ENCODE measurements at places on chromosomes 16 and 17. TPM values are rescaled to one million over a fixed set of nuclear protein-coding genes. Genes with fewer than 3 reads are reported as not detected.

The SLC25A10 gene
- total RNA-seq, result 33.5 TPM

The CHMP1A gene
- total RNA-seq, result 98.8 TPM

The TMEM208 gene
- 46.2 TPM for total RNA-seq

The LHX1 gene
- not detected for total RNA-seq

The CMTM1 gene
- total RNA-seq, result 17.9 TPM

The TRPV3 gene
- total RNA-seq, result 0.27 TPM

The RHBDL1 gene
- total RNA-seq, result 0.91 TPM

The SLC5A2 gene
- total RNA-seq, result not detected

The CHD9NB gene
- 0.68 TPM for total RNA-seq

The PIMREG gene
- 24.9 TPM for total RNA-seq

The RDM1 gene
- 7.2 TPM for total RNA-seq

The CMTR2 gene
- total RNA-seq, result 20.7 TPM

The BEAN1 gene
- not detected for total RNA-seq

The TEFM gene
- 17.7 TPM for total RNA-seq

The KCNJ12 gene
- not detected for total RNA-seq

The NPW gene
- 0.70 TPM for total RNA-seq

The MYH13 gene
- total RNA-seq, result not detected

The MARVELD3 gene
- not detected for total RNA-seq

The DNAAF8 gene
- 0.11 TPM for total RNA-seq

The PLA2G10 gene
- total RNA-seq, result not detected

The NPIPB8 gene
- total RNA-seq, result 1.6 TPM

The CCL7 gene
- not detected for total RNA-seq

The CD300A gene
- total RNA-seq, result 36.5 TPM

The TPSD1 gene
- total RNA-seq, result not detected

The SLC25A39 gene
- 110 TPM for total RNA-seq

The AOC3 gene
- total RNA-seq, result 0.70 TPM

The SLX1A gene
- total RNA-seq, result 102 TPM

The KRT25 gene
- not detected for total RNA-seq

The ASPHD1 gene
- not detected for total RNA-seq

The TBC1D3 gene
- total RNA-seq, result not detected

The WSCD1 gene
- total RNA-seq, result 0.20 TPM

The CCL17 gene
- not detected for total RNA-seq

The HOXB7 gene
- total RNA-seq, result 0.73 TPM

The DDX52 gene
- 35.0 TPM for total RNA-seq

The PRSS27 gene
- total RNA-seq, result 1.2 TPM

The CCL23 gene
- total RNA-seq, result not detected

The OMG gene
- 0.52 TPM for total RNA-seq

The CD300LG gene
- not detected for total RNA-seq

The PRAC1 gene
- not detected for total RNA-seq

The AATK gene
- total RNA-seq, result 0.27 TPM

The FAM171A2 gene
- 0.16 TPM for total RNA-seq

The ZP2 gene
- total RNA-seq, result not detected

The CSH2 gene
- total RNA-seq, result not detected

The KCNG4 gene
- total RNA-seq, result not detected

The CA4 gene
- not detected for total RNA-seq

The HNF1B gene
- total RNA-seq, result 1.0 TPM

The ZNF423 gene
- not detected for total RNA-seq

The CES3 gene
- 10.9 TPM for total RNA-seq

The PRR14 gene
- 71.0 TPM for total RNA-seq

The KIFC3 gene
- not detected for total RNA-seq

The KRT40 gene
- not detected for total RNA-seq

The ST6GALNAC1 gene
- 2.0 TPM for total RNA-seq
